ENCODE measurements at places on chromosomes 3 and 15. TPM values are rescaled to one million over a fixed set of nuclear protein-coding genes. Genes with fewer than 3 reads are reported as not detected.

GRCh38 chr3:156131241-156131640 is 10.9 kb downstream of the KCNAB1 start:
- DNase-seq: no peak
- no peak overlapping the region for H3K4me3 ChIP-seq
- H3K4me1 ChIP-seq: peaks cover 24% of the 10 kb centered on the region
- no peak overlapping the region for H3K27ac ChIP-seq
- H3K36me3 ChIP-seq: no peaks in the 10 kb centered on the region

The ARHGAP31 gene
- total RNA-seq: 50.3 TPM

DNA sequence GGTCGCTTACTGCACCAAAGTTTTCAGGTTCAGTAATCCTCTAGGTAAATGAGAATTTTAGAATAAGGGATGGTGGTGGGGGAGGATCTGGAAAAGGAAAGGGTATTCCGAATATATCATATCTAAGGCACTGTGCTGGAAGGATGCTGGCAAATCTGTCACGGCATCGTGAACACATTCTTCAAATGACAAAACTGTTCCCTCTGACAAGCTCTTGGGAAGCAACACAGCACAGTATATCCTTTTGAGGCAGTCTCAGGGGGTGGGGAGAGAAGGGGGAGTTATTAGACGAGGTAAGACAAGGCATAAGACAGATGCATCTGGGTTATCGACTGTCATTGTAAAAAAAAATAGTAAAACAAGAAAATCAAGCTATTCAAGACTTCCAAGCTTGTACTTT is 289.6 kb upstream of the LRRN1 start:
- no peak overlapping the region for H3K27ac ChIP-seq
- no peak overlapping the region for H3K4me3 ChIP-seq
- H3K27me3 ChIP-seq: peaks cover 7% of the 10 kb centered on the region
- no peak for DNase-seq
- no peaks in the 10 kb centered on the region for H3K4me1 ChIP-seq
- no peaks in the 10 kb centered on the region for H3K36me3 ChIP-seq

DNA sequence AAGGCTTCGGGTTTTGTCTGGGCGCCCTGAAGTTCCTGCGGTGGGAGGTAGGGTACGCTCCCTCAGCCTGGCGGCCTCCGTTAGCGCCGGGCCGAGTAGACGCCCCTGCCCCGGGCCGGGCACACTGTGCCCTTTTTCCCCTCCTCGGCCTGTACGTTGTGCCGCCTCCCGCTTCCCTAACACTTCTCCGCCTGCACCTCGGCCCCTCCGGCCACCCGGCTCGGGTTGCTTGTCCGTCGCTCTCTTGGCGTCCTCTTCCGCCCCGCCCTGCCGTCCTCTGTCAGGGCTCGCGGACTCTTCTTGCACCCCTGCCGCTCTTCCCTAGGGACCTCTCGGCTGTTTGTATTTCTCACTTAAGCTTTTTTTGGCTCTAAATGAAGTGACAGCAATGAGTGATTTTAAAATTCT is 384 bp downstream of the KNL1 start:
- peaks cover 14% of the 10 kb centered on the region for H3K4me1 ChIP-seq
- no peaks in the 10 kb centered on the region for H3K36me3 ChIP-seq
- no peak for DNase-seq
- peak overlapping the region; percentile 83 for H3K4me3 ChIP-seq
- peak overlapping the region; percentile 99 for H3K27ac ChIP-seq

The KLHL40 gene
- total RNA-seq: not detected

The XPC gene
- 35.9 TPM for total RNA-seq

The MME gene
- 1.7 TPM for total RNA-seq

The CLRN1 gene
- not detected for total RNA-seq

DNA sequence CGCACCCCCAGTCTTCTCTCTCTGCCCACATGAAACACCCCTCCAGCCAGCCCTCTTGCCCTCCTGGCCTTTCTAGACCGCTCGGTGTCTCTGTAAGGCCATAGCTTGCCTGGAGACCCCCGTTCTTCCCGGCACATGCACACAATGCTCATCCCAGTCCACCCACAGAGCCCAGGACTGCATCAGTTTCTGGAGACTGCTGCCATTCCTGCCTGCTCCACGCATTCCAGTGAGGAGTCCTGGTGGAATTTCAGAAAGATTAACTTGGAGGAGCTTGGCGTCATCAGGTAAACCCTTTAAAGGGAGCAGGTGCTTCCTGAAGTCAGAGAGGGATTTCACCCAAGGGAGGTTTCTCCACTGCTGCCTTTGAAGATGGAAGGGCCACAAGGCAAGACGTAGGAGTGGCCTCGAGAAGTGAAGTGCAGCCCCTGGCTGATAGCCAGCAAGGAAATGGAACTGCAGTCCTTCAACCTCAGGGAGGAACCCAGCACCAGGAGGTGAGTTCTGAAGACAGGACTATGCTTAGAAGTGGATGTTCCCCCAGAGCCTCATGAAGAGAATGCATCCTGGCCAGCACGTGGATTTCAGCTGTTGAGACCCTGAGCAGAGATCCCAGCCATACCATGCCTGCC is 19.2 kb downstream of the SLC41A3 start:
- H3K27ac ChIP-seq: no peak overlapping the region
- DNase-seq: no peak
- H3K27me3 ChIP-seq: no peaks in the 10 kb centered on the region
- H3K36me3 ChIP-seq: peaks cover 6% of the 10 kb centered on the region
- peaks cover under 1% of the 10 kb centered on the region for H3K4me1 ChIP-seq

The DPH6 gene
- total RNA-seq: 7.3 TPM

GRCh38 chr3:188294823-188295487 is 141.0 kb downstream of the LPP start:
- H3K27me3 ChIP-seq: no peaks in the 10 kb centered on the region
- H3K4me3 ChIP-seq: peak overlapping the region; percentile 37
- H3K27ac ChIP-seq: peak overlapping the region; percentile 98
- peaks cover 81% of the 10 kb centered on the region for H3K4me1 ChIP-seq
- DNase-seq: no peak

GRCh38 chr3:463252-464192 is 267.0 kb downstream of the CHL1 start:
- no peaks in the 10 kb centered on the region for H3K4me1 ChIP-seq
- DNase-seq: no peak
- H3K27ac ChIP-seq: no peak overlapping the region

The NPAP1 gene
- not detected for total RNA-seq

GRCh38 chr15:68034081-68034480 is 20.0 kb upstream of the PIAS1 start:
- H3K4me1 ChIP-seq: no peaks in the 10 kb centered on the region
- no peak overlapping the region for H3K4me3 ChIP-seq
- no peaks in the 10 kb centered on the region for H3K27me3 ChIP-seq
- no peak for DNase-seq
- H3K27ac ChIP-seq: no peak overlapping the region

GRCh38 chr15:37789881-37790280 is 144.6 kb upstream of the TMCO5A start:
- peak overlapping the region; percentile 29 for H3K27ac ChIP-seq
- no peak overlapping the region for H3K4me3 ChIP-seq
- no peaks in the 10 kb centered on the region for H3K36me3 ChIP-seq
- H3K4me1 ChIP-seq: peaks cover 35% of the 10 kb centered on the region

DNA sequence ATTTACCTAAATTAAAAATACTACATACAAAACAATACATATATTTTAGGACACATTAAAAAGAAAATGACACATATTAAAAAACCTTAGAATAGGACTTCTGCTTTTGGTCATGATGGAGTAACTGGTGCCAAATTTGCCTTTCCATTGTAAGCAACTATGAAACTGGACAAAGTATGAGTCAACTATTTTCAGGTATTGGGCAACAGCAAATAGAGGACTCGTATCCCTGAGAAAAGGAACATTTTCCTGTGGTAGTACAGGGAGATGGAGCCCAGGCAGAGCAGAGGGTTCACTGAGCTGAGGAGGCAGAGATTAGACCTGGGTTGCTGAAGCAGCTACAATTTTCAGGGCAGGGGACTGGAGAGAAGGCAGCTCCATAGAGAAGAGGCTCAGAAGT is 14.7 kb downstream of the CCR1 start:
- H3K4me3 ChIP-seq: no peak overlapping the region
- no peak overlapping the region for H3K27ac ChIP-seq
- H3K4me1 ChIP-seq: no peaks in the 10 kb centered on the region
- peaks cover 9% of the 10 kb centered on the region for H3K27me3 ChIP-seq

The BFSP2 gene
- not detected for total RNA-seq

Measured in chondrocyte (in vitro differentiated cells).